NCI-H2107 (cell line): ENCODE measurements at places on chromosomes 16 and 17.

- DNase-seq: no peak
Observed at GRCh38 chr16:38941-39892, 14.2 kb downstream of the POLR3K start.

- DNase-seq: no peak
Observed at GRCh38 chr17:55057184-55057583, 88.6 kb downstream of the STXBP4 start.

GRCh38 chr16:78035012-78035411 lies 12.7 kb downstream of the CLEC3A start:
- DNase-seq: no peak

- no peak for DNase-seq
Observed at GRCh38 chr16:9151074-9151473, 59.6 kb downstream of the HAPSTR1 start.

DNA sequence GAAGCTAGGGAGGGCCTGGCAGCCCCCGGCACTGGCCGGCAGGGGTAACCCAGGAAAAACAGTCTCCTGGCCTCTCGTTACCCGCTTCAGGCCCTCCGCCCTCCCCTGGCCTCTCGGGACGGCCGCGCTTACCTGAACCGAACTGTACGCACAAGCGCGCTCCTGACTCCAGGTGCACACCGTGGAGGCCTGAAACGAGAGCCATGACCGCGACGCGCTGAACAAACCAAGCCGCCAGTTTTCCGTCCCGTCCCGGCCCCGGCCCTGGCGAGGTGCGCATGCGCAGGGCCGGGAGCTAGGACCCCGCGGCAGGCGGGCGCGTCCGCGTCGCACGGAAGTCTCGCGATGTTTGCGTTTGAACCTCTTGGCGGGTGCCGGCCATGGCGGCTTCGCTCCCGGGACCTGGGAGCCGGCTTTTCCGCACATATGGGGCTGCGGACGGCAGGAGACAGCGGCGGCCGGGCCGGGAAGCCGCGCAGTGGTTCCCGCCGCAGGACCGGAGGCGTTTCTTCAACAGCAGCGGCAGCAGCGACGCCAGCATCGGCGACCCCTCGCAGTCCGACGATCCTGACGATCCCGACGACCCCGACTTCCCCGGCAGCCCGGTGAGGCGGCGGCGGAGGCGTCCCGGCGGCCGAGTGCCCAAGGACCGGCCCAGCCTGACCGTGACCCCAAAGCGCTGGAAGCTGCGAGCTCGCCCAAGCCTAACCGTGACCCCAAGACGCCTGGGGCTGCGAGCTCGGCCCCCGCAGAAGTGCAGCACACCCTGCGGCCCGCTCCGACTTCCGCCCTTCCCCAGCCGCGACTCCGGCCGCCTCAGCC lies at the start of gene HASPIN:
TSS of gene HASPIN (plus strand) at position 348 of the 822 bp plus-strand sequence. CDS start at position 381, 33 bp downstream.
- DNase-seq: peak; percentile 71

- no peak for DNase-seq
Observed at GRCh38 chr16:72203401-72203800, 31.4 kb upstream of the PMFBP1 start.

GRCh38 chr17:61868074-61868473 lies 4.7 kb upstream of the BRIP1 start:
- DNase-seq: no peak
